ENCODE measurements at places on chromosomes 7 and 10.
A peak's percentile ranks its signal among the peaks of the same experiment; 100 is the strongest.

DNA sequence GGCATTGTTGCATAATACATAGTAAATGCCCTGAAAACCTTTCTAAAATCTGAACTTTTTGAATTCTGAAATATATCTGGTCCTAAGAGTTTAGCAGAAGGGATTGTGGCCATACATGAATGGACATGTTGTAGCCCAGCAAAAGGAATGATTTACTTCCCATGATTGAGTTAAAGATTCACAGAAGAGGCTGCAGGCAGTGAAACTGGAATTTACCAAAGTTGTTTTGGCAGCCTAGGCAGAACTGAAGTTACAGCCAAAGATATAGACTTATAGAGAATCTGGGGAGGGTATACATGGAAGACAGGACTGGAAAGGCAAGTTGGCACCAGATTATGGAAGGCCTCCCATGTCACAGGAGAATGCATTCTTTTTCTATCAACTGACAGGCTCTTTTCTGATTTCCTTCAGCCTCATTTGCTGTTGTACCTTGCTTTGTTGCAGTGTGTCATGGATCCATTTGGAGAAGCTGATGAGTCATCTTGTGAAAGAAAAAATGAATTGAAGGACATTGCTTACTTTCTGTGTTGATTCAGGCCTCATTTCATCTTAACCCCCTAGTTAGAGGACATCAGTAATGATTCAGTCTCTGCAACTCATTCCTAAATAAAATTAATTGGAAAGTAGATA lies 356.2 kb upstream of the LRGUK start:
- no peak for DNase-seq

DNA sequence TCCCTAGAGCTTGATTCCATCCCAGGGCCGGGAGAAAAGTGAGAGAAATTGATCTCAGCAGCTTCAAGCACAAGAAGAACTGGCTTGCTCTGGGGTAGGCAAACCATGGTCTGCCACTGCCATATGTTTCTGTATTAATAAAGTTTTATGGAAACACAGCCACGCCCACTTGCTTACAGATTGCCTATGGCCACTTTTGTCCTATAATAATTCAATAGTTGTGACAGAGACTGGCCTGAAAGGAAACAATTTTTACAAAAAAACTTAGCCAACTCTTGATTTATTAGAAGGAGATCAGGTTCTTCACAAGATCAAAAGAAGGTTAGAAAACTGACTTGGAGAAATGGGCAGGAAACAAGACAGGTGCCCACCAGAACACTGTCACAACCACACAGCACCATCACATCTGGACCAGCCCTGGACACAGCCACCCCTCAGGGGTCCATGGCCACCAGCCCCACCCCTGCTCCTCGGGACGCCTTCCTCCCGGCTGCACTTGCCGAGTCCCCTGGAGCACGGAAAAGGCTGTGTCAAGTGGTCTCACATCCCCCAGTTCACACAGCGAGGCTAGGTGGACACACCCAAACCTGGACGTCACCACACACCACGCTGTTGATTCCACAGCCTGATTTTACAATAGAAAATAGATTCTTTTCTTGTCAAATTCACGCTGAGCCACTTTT lies 85.4 kb downstream of the PTPRN2 start:
- no peak for DNase-seq

GRCh38 chr7:132185150-132185549 lies 391.1 kb downstream of the PLXNA4 start:
- no peak for DNase-seq

GRCh38 chr7:129616530-129616929 lies 5.0 kb downstream of the NRF1 start:
- no peak for DNase-seq

- DNase-seq = no peak
Measured at GRCh38 chr10:92492748-92493240, 81.1 kb downstream of the IDE start.

- DNase-seq = no peak
Measured at GRCh38 chr10:121572859-121573537, 25.2 kb downstream of the FGFR2 start.

DNA sequence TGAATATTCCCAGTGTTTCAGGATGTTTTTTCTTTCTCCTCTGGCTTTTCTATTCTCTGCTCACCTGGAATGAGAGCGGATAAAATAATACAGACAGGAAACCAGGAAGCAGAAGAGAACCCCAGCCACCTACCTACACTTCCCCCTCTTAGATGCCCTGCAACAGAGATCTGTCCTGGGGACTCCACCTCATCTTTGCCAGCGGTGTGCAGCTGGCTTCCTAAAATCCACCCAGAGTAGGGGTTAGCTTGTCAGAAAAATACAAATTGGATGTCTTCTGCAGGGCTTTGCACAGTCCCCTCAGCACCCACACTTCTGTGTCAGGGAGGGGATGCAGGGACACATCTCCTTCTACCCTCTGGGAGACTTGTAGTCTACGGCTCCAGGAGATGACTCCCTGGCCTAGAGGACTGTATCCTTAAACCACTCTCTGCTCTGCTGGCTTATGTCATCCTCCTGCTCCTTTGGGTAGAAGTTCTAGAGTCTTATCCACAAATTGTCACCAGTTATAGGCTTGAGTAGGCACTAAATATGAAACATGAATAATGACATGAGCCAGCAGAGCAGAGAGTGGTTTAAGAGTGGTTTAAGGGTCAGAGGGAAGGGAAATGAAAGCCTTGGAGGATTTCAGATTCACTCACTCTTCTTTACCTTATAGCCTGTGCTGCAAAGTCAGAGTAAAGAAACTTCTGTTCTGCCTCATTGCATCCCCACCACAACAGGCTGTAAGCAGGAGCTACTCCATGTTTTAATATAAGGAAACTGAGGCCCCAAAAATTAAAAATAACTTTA lies 749.4 kb downstream of the AUTS2 start:
- no peak for DNase-seq

GRCh38 chr10:114905450-114905849 lies 32.5 kb upstream of the TRUB1 start:
- DNase-seq = no peak

DNA sequence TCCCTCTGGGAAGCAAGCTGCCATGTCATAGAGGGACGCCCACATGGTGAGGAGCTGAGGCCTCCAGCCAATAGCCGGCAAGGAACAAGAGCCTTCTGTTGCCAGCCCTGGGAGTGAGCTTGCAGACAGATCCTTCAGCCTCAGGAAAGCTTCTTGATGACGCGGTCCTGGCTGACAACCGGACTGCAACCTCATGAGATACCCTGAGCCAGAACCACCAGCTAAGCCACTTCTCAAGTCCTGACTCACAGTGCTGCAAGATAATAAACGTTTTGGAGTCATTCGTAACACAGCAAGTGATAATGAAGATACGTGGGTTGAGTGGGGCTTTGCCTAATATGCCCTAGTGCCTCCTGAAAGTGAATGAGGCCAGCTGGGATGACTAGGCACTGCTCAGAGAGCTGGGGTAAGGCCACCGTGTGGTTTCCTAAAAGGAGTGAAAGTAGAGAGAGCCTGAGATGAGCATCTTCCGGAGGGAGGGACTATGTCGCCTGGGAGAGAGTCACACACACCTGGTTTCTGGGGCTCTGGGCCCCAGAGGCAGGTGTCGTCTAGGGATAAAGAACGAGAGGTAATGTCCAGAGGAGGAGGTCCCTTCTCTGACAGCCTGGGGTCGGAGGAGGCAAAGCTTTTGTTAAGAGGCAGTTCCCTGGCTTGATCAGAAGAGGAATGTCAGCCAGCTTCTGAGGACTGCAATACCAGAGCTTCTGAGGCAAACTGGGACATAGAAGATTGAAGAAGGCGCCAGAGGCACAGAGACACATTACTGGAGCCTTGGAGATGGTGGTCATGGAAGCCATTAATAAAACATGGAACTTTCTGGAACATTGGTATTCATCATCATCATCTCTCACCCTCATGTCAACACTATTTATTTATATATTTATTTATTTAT lies 53.6 kb downstream of the PYROXD2 start:
- peak; percentile 68 for DNase-seq

- DNase-seq = peak; percentile 59
Measured at GRCh38 chr10:78028438-78029268, 662 bp downstream of the POLR3A start.

DNA sequence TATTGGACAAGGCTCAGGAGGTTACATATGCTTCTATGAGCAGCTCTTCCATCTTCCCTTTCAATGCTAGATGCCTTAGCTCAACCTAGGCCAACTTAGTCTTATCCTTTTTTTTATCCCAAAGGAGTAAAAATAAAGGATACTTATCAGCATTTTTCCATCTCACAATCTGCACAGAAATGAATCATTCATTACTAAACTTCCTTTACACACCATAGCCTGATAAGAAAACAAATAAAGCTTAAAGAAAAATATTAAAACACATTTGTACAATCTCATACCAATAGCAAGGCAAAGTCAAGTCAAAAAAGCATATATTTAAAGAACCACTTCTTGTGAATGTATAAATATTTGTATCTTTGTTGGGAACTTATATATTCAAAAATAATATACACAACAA lies 407.4 kb downstream of the GRM8 start:
- no peak for DNase-seq

DNA sequence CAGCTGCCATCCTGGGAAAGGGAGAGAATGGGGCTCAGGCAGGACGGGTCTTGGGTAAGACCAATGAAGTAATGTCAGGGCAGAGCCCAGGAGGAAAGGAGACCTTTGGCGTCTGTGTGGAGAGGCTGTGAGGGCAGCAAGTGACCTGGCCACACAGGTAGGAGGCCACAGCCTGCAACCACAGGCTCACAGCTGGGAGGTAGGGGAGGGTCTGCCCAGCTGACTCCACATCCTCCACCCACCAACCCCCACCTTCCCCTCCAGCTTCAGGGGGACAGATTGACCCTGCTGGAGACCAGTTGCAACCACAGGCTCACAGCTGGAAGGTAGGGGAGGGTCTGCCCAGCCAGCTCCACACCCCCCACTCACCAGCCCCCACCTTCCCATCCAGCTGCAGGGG lies 262.2 kb upstream of the TCERG1L start:
- no peak for DNase-seq

DNA sequence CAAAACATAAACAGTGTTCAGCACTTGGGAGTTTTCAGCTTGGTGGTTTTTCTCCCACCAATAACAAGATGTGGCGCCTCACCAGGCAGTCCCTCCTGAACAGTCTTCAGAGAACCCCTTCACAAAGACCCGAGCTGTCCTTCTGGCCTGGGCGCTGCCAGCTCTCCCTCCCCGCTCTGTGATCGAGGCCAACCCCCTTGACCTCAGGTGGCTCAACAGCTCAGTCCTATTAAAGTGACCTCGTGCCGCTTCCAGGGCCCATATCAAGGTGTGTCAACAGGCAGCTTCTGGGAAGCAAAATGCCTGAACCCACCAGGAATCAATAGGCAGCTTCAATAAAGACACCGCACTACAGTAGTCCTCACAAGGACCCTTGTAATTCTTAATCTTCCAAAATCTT lies 63.3 kb downstream of the CHST15 start:
- DNase-seq = no peak

GRCh38 chr7:39221901-39222300 lies 244.2 kb downstream of the POU6F2 start:
- DNase-seq = no peak

DNA sequence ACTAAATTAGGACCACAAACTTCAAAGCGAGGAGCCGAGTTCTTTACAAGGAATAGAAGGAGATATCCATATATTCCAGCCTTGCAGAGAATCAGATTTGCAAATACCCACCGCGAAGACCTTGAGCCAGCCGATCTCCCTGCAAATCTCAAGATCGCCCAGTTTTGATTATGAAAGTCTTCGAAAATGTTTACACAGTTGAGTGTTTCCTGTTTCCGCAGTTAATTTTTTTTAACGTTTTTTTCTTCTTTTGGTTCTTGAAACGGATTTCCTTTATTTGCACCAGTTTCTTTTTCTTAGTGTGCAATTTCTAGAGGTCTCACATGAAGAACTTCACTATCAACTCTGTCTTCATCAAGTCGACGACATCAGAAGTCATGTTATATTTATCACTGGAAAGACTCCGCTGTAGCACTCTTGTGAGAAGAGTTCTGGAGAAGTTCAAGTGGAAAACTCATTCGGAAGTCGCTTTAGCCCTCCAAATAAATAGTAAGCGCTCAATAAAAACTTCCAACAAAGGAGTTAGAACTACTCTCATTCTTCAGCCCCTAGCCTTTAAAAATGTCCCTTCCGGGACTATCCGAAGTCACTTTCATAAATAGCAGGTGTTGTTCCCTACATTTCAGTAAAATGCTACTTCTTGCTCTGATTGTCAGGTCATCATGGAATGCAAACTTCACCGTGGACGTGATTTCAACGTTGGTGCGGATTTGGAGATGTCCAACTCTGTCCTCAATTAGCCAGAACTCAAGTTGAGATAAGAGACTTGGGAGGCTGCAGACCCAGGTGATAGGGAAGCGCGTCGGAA lies 11.9 kb upstream of the SPAG6 start:
- DNase-seq = no peak

- no peak for DNase-seq
Measured at GRCh38 chr7:45509222-45509621, 64.9 kb upstream of the ADCY1 start.

GRCh38 chr10:35442028-35442427 lies 105.7 kb downstream of the CCNY start:
- DNase-seq = peak; percentile 37

GRCh38 chr7:37336259-37336658 lies 112.4 kb downstream of the ELMO1 start:
- peak; percentile 56 for DNase-seq

DNA sequence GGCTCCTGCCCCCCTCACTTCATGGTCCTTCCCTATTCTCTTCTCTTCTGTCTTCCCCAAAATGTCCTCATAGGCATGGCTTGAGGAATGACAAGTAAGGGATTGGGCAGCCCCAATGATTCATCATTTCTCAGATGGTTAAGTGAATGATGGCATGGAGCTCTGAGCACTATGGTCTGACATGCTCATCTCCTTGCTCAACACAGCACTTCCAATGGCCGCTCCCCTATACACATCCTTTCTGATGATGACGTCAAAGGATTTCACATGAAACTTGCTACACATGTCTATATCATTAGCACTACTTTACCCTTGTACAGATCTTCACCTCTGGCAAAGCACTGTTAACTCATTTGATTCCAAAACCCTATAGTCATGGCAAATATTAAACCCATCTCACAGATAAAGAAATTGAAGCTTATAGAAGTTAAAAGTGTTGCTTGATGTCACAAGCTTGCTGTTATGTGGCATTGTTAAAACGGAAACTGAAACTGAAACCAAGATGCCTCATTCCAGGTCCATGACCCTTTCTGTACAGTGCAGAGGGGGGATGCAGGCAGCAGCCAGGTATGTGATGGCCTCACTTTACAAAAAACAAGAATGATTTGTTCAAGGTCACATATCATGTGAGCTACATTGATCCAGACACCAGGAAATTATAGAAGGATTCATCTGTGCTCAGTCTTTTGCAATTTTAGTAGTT lies 90.0 kb upstream of the PLXNA4 start:
- DNase-seq = peak; percentile 43
